ENCODE measurements at places on chromosomes 2 and 18. TPM values are rescaled to one million over a fixed set of nuclear protein-coding genes. Genes with fewer than 3 reads are reported as not detected.

The CABLES1 gene
- total RNA-seq, result 2.0 TPM

The ING5 gene
- 25.3 TPM for total RNA-seq

The IL36B gene
- total RNA-seq, result not detected

The DDX1 gene
- 70.5 TPM for total RNA-seq

The NEU4 gene
- total RNA-seq, result 0.29 TPM

The KIAA2012 gene
- not detected for total RNA-seq

The RAB6C gene
- total RNA-seq, result not detected

The FAM237A gene
- not detected for total RNA-seq

The NTSR2 gene
- total RNA-seq, result not detected

The ASAP2 gene
- 0.20 TPM for total RNA-seq

The SCYGR4 gene
- not detected for total RNA-seq

The DAW1 gene
- not detected for total RNA-seq

The CYTIP gene
- 484 TPM for total RNA-seq

The CD28 gene
- total RNA-seq, result 124 TPM

The EMX1 gene
- not detected for total RNA-seq

The CERS6 gene
- total RNA-seq, result 22.4 TPM

The MYO1B gene
- total RNA-seq, result 14.3 TPM

The GNLY gene
- total RNA-seq, result 330 TPM

The GAD1 gene
- 5.1 TPM for total RNA-seq

The TM4SF20 gene
- total RNA-seq, result not detected

All from T-helper 1 cell treated with Interleukin-12 subunit alpha and Interleukin-12 subunit beta and Interleukin-4 antibody, amounts not matched to agents 30 ng/mL and 1 ng/mL, for 36 hours (primary cell).